ENCODE measurements at places on chromosomes 5 and 9. TPM values are rescaled to one million over a fixed set of nuclear protein-coding genes. Genes with fewer than 3 reads are reported as not detected.

The CARD9 gene
- 1.9 TPM for total RNA-seq

The FGFR4 gene
- 4.5 TPM for total RNA-seq

The CARTPT gene
- not detected for total RNA-seq

The GFRA3 gene
- total RNA-seq = 0.09 TPM
